ENCODE measurements at places on chromosomes 12 and 14. TPM values are rescaled to one million over a fixed set of nuclear protein-coding genes. Genes with fewer than 3 reads are reported as not detected.

KRT3 gene
- 0.08 TPM for total RNA-seq

MYF5 gene
- total RNA-seq: not detected

MYG1 gene
- total RNA-seq: 90.2 TPM

GPR135 gene
- total RNA-seq: 1.1 TPM

ASB2 gene
- total RNA-seq: 0.67 TPM

MAP3K9 gene
- total RNA-seq: 6.1 TPM

CARMIL3 gene
- total RNA-seq: 0.75 TPM

AKAP6 gene
- 0.45 TPM for total RNA-seq

MYF6 gene
- total RNA-seq: not detected

ZCCHC8 gene
- total RNA-seq: 23.4 TPM

GCN1 gene
- 62.0 TPM for total RNA-seq

AVPR1A gene
- not detected for total RNA-seq

IL22 gene
- not detected for total RNA-seq

CCDC196 gene
- total RNA-seq: not detected

TAS2R7 gene
- not detected for total RNA-seq

PTHLH gene
- total RNA-seq: 17.9 TPM

AKAP5 gene
- 0.30 TPM for total RNA-seq

FGF6 gene
- total RNA-seq: not detected

LHX5 gene
- 0.07 TPM for total RNA-seq

DLK1 gene
- 0.42 TPM for total RNA-seq

GALNT16 gene
- total RNA-seq: 3.7 TPM

PXMP2 gene
- total RNA-seq: 33.0 TPM

HOXC4 gene
- 1.9 TPM for total RNA-seq

SYT1 gene
- total RNA-seq: 5.2 TPM

ANHX gene
- total RNA-seq: not detected

OR6J1 gene
- not detected for total RNA-seq

PLA2G1B gene
- total RNA-seq: not detected

GOLT1B gene
- 92.4 TPM for total RNA-seq

KDM5A gene
- 24.1 TPM for total RNA-seq

MARS1 gene
- total RNA-seq: 122 TPM
